SK-N-SH (cell line): ENCODE measurements at places on chromosomes 5 and 9. TPM values are rescaled to one million over a fixed set of nuclear protein-coding genes. Genes with fewer than 3 reads are reported as not detected.
A peak's percentile ranks its signal among the peaks of the same experiment; 100 is the strongest.

GRCh38 chr5:13553896-13554295, 390.6 kb downstream of the DNAH5 start:
- DNase-seq: no peak

Gene SFXN1
- 73.6 and 90.9 TPM in 2 replicates for polyA plus RNA-seq

DNA sequence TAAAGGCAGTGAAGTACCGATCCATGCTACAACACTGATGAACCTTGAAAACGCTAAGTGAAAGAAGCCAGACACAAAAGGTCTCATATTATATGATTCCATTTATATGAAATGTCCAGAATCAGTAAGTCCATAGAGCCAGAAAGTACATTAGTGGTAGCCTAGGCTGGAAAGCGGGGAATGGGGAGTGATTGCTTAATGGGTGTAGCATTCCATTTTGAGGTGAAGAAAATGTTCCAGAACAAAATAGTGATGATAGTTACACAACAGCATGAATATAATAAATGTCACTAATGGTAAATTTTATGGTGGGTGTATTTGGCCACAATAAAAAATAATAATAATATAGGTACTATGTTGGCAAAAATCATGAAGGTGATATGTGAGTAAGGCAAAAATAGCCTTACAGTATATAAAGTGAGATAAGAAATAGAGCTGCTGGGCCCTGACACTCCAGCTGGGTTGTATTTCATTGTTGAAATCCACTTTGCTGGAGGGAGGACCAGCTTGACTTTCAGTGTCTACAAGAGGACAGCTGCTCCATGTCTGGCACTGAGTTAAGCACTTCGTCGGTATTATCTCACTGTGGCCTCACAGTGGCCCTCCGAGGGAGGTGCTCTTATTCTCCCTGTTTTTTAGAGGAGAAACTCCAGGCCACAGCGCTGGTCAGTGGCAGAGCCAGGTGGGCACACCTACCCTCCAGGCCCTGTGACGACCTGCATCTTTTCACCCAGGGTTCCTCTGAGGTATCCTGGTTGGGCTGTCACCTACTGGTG, 22.4 kb upstream of the ANGPTL2 start:
- DNase-seq: no peak

GRCh38 chr9:115237385-115237998, 119.5 kb upstream of the TNC start:
- DNase-seq: no peak

DNA sequence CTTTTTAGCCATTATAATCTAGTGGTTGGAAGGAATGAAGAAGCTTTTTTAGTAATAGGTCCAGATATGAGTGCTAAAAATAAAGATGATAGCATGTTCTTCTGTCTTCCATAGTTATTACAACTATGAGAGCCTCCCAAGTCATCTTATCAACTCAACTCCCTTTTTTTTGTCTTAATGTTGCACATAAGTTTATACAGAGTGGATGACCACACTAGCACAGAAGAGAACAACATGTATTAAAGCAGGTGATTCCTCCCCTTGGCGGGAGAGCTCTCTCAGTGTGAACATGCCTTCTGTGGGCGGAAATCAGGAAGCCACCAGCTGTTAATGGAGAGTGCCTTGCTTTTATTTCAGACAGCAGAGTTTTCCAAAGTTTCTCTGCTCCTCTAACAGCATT, 40.1 kb upstream of the STX17 start:
- DNase-seq: no peak

DNA sequence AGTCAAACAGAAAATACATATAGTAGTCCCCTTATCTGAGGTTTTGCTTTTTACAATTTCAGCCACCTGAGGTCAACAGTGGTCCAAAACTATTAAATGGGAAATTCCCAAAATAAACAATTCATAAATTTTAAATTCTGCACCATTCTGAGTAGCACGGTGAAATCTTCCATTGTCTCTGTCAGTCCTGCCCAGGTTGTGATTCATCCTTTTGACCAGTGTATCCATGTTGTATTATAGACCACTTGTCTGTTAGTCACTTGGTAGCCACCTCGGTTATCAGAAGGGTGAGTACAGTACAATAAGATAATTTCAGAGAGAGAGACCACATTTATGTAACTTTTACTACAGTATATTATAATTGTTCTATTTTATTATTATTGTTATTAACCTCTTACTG, 2.8 kb downstream of the CCDC152 start:
- no peak for DNase-seq

DNA sequence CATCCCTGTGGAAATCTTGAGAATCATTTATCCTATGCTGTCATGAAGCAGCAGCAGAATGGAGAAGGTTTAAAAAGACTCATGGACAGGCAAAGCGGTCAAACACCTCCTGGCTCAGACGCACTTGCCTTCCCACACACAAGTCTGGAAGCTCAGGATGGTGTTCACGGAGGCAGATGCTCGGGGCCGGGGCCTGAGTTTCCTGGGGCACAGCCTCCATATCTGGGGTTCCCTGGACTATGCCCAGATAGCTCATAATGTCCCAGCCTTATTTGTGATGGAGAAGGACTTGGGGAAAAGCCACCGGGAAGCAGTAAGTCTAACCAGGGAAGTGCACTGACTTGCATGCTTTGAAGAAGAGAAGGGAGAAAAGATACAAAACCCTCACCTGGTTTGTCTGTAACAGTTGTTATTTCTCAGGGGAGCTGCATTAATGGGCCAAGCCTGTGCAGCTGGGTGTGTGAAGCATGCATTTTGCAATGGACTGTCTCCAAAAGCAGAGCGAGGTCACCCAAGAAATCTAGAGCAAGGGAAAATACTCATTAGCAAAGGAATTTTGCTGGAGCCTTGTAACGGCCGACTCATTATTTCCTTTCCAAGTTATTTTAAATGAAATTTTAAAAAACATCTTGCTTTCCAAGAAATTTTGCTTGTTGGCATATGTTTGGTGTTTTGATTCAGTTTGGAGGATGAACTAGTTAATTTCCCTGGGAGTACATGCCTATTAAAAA, 3.4 kb downstream of the S1PR3 start:
- no peak for DNase-seq

Gene PCDHA4
- polyA plus RNA-seq: 1.2 and 1.4 TPM in 2 replicates

Gene PELO
- polyA plus RNA-seq: 10.7 and 11.5 TPM in 2 replicates

- no peak for DNase-seq
Measured at GRCh38 chr9:91560301-91560700, 136.7 kb upstream of the NFIL3 start.

GRCh38 chr9:99582814-99583213, 238.9 kb upstream of the NR4A3 start:
- no peak for DNase-seq

DNA sequence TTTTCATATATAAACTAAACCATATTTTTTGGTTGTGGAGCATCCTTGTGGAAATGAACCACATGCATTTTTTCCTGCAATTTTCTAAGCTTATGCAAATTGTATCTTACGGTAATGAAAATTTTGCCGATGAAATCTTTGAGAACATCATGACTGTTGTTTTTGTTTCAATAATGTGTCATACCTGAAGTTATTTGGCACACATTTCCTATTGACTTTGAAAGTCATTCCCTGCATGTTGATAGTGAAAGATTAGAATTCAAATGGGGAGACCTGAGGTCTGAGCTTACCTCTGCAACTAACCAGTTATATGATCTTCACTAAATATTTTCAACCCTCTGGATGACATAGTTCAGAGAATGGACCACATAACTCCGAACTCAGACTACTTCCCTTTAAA, 88.5 kb downstream of the PRR16 start:
- DNase-seq: no peak

DNA sequence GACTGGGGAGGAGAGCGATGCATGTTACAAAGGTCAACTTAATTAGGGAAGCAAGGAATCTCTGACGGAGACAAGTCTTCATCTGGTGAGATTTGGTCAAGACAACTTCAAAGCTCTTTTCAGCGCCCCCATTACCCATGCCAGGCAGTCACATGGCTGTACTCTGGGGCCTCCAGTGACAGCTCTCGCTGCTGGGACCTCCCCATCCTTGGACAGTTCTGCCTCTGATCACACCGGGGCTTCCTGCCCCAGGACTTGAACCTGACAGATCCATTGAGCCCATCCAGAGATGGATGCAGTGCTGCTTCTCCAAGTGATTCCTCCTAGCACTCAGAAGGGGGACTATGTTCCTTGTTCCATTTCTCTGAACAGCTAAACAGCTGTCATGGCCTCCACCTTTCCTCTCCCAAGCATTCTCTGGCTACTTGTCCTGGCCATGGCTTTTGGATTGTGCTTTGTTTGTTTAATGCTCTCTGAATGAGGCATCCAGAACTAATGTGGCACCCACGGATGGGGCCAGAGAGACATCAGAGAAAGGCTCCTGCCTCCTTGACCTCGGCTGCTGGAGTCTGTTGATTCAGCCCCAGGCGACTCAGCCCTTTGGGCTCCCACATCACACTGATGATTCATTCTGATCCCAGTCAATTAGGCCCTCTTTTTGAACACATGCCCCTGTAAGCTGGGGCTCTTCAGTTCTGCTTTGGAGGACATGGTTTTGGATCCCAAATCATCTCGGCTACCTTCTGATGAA, 122.1 kb upstream of the ADAMTS16 start:
- no peak for DNase-seq

Gene ENTPD8
- polyA plus RNA-seq: 0.18 and 0.30 TPM in 2 replicates

Gene TXNDC8
- polyA plus RNA-seq: not detected in 2 replicates

DNA sequence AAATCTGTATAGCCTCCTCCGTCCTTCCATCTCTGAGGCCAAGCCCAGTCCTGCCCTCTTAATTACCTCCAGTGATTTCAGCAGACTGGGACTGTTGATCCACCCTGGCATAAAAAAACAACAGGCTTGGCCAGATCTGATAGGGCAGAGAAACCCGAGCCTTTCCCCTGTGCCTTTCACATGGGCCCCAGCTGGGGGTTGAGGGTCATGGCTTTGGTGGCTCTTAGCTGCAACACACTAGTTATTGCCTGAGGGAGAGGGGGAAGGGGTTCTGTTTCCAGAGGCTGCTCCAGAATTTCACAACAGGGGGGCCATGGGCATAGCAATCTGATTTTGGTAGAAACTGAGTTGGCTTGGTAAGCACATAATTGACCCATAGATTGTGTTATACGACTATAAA, 21.2 kb upstream of the PANK3 start:
- DNase-seq: peak; percentile 79

DNA sequence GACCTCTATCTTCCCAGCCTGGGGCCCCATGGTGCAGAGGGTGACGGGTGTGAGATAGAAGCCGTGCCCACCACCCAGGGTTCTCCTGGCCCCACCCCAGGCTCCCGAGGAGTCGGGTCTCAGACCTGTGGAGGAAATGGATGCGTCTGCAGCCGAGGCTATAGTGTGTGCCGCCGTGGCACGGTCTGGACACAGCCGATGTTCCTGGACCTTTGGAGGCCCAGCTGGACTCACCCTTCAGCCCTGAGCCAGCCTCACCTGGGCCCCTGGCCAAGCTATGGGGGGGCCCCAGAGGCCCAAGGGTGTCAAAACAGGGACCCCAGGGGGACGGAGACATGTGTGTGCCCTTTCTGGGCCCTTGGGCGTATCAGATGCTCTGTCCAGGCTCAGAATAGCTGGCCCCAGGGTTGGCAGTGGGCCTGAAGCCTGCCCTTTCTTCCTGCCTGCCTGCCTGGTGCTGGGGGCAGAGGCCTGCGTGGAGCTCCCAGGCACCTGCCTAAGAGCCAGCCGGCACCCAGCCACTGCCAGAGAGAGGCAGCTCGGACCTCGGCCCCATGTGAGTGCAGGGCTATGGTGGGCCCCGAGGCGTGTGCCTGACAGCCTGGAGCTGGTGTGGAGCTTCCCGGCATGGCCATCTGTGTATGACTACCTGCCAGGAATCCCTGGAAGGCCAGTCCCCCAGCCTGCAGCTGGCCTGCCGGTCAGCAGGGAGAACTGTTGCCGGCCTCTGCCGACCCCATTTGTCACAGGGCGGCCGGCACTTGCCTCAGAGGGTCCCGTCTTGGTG, 41.8 kb downstream of the KCNT1 start:
- DNase-seq: no peak

- no peak for DNase-seq
Measured at GRCh38 chr9:127229691-127230417, 34.7 kb upstream of the GARNL3 start.
